Calu3 (cell line): ENCODE measurements at places on chromosomes 16 and 17.

- peaks cover 99% of the 10 kb centered on the region for H3K27me3 ChIP-seq
- H3K4me3 ChIP-seq: no peak overlapping the region
- H3K4me1 ChIP-seq: peaks cover 25% of the 10 kb centered on the region
- no peak overlapping the region for H3K27ac ChIP-seq
Observed at GRCh38 chr17:38601539-38602351, 4.0 kb downstream of the SRCIN1 start.

GRCh38 chr16:8894736-8895334 lies 12.7 kb downstream of the LITAFD start:
- H3K36me3 ChIP-seq: peaks cover 68% of the 10 kb centered on the region
- no peak overlapping the region for H3K4me3 ChIP-seq

- H3K36me3 ChIP-seq: no peaks in the 10 kb centered on the region
- H3K27ac ChIP-seq: no peak overlapping the region
Observed at GRCh38 chr17:3485481-3486068, 9.8 kb downstream of the ASPA start.

DNA sequence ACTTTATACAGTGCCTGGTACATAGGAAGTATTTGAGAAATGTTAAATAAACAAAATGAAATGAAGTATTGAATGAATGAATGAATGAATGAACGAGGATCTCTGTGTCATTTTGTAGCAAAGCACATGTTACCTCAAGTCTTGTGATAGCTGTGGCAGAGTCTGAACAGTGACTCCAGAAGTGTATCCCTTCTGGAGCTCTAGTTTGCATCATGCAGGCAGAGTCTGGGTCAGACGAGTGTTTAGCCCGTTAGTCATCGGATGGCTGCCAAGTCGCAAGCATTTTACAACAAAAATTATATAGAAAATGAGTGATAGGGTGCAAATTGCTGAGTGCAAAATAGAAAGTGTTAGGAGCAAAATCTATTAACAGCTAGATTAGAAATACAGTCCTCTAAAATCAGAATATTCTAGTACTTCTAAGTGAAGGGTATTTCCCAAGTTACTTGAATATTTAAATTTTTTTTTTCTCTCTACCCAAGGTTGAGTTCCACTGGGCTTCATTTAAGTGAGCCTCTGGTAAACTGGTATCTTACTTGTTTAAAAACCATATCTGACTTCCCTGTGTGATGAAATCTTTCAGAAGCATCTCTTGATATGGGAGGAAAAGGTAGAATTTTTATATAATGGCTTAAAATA lies 113.3 kb downstream of the FTO start:
- H3K27ac ChIP-seq: no peak overlapping the region
- H3K27me3 ChIP-seq: no peaks in the 10 kb centered on the region
- H3K4me3 ChIP-seq: no peak overlapping the region
- DNase-seq: no peak

GRCh38 chr17:82236142-82236971 lies 7.5 kb downstream of the SLC16A3 start:
- no peak overlapping the region for H3K27ac ChIP-seq
- peak; percentile 64 for DNase-seq
- H3K36me3 ChIP-seq: peaks cover 58% of the 10 kb centered on the region
- no peaks in the 10 kb centered on the region for H3K27me3 ChIP-seq
- no peak overlapping the region for H3K4me3 ChIP-seq

- H3K27ac ChIP-seq: peak overlapping the region; percentile 10
- peaks cover 65% of the 10 kb centered on the region for H3K36me3 ChIP-seq
- no peak overlapping the region for H3K4me3 ChIP-seq
- no peaks in the 10 kb centered on the region for H3K27me3 ChIP-seq
- no peak for DNase-seq
Observed at GRCh38 chr16:22366889-22367288, 7.5 kb downstream of the CDR2 start.

GRCh38 chr17:46847204-46848191 lies 3.9 kb upstream of the WNT9B start:
- peaks cover 100% of the 10 kb centered on the region for H3K27me3 ChIP-seq
- peaks cover 14% of the 10 kb centered on the region for H3K36me3 ChIP-seq
- no peak for DNase-seq
- no peak overlapping the region for H3K27ac ChIP-seq
